Dermis microvascular lymphatic vessel endothelial cell (primary cell): ENCODE measurements at places on chromosomes 5 and 9.
A peak's percentile ranks its signal among the peaks of the same experiment; 100 is the strongest.

DNA sequence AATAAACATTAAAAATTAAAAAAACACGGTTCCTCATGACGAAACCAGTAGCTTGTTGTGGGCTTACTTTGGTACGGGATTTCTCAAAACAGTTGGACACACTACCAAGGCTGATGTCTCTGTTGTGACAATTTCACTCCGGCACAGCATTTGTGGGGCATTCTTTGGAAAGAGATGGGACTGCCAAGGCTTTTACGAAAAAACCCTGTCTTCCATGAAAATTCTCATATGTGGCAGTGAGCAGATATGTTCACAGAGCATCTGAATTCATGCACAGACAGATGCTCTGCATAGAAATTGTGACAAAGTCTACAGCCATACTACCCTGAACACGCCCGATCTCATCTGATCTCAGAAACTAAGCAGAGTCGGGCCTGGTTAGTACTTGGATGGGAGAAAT lies 17.8 kb upstream of the SHROOM1 start:
- no peak for DNase-seq

DNA sequence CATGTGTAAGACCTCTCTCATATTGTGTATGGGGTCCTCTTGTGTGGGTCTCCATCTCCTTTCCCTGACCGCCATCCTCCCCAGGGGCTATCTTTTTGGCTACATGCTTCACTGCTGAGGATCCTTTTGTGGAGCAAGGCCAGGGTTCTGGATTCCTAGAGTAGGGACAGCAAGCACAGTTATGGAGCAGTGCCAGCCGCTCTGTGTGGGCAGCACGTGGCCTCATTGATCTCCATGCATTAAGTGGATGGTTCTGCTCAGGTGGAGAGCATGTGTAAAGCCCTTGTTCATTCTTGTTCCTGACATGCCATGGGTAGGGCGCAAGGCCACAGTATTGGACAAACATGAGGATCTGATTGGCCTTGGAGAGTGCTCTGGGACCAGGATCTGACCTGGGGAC lies 8.9 kb downstream of the PHF2 start:
- no peak for DNase-seq

DNA sequence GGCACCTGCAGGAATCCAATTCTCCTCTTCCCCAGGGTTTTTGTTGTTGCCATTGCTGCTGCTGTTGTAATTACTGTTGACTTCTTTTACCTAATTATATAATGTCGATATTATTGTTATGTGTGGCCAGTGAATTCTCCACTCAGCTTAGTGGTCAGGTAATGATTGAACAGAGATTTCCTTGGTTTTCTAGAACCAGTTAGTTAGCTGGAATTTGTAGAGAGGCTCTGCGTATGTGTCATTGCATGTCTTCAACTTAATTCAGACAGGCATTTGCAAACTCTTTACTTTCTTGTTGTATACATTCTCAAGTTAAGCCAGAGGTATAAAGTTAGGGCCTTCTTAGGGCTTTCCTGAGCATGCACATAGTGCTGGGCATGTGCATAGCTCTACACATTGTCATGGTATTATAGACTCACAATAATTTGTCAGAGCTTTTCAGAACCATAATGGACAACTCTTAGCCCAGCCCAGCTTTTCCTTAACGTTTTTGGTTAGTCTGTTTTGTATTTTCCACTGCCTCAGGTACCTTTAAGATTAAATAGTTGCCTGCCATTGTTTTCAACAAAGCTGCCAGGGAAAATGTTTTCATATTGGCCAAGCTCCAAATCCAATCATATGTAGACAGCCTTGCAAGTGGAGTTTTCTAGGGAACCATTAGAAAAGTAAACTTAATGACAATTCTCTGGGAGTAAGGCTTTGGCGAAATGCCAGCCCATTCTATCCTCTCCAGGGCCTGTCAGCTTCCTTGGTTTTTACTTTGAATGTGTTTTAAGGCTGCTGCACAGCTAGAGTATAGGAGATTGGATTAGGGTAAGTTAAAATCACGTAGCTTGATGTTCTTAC lies 68.1 kb downstream of the UBE2R2 start:
- DNase-seq = peak; percentile 95

DNA sequence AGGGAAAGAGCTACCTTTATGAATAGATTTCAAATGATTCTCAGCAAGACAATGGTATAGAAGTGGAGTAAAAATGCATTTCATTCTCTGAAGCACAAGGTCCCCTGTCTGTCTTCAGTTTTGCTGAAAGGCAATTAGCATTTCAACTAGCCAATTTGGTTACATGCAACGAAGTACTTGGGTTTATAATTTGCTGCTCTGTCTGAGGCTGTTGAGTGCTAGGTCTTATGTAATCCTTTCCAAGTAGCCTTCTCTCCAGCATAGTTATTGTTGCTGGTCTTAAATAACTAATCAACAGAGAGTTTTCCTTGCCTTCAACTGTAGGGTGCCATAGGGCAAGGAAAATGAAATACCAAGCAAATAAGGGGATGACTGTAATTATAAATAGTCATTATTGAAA lies 4.5 kb downstream of the ADGRV1 start:
- no peak for DNase-seq

- peak; percentile 2 for DNase-seq
Observed at GRCh38 chr5:58545912-58546311, 37.0 kb upstream of the RAB3C start.

GRCh38 chr9:88732128-88732527 lies 197.2 kb downstream of the NXNL2 start:
- no peak for DNase-seq

DNA sequence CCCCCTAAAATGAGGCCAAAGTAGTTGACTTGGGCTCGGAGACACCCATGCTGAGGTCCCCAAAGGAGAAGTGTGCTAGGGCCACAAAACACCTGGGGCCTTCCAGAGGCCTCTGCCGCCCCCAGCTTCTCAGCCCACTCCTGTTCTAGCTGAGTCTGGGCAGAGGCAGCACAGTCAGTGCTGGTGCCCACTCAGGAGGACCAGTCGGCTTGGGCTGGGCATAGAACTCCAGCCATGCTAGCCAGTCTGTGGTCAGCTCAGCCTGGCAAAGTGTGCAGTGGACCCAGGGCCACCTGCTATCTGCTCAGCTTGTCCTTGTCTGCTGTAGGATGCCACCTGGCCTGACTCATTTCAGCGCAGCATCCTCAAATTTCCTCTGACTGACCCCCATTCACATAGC lies 254.6 kb downstream of the FSTL4 start:
- DNase-seq = no peak

DNA sequence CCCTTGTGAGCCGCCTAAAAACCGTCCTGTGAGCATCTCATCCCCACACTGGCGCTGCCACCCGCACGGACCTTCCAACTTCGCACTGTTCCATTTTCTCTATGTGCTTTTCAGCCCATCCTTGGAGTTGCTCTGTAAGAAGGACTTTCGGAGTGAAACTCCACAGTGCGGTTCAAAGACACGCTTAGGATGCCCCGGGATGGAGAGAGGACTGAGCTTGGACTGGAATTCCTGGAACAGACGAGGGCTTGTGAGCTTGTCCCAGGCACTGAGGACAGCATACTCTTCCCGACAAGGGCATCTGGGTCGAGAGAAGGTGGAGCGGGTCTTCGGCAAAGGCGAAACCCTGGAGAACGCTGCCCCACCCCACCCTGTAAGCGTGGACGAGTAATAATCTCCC lies 187.8 kb downstream of the MEF2C start:
- no peak for DNase-seq

DNA sequence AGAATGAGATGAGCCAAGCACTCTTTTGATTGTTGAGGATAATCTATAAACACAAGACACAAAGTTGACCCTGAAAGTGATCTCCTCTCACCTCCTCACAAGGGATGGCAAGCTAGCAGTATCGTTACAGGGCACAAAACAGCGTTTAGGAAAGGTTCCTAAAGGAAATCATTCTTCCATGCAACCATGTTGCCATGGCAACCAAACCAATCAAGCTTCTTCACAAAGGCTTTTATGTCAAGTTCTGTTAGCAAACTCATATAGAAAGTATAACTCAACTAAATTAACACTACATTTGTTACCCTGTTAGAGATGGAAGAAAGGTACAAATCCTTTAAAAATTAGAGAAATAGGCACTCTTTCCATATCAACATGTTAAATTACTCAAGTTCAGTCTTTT lies 1016.8 kb upstream of the DMAC1 start:
- DNase-seq = no peak

GRCh38 chr5:153209016-153209415 lies 281.5 kb upstream of the GRIA1 start:
- DNase-seq = no peak

- no peak for DNase-seq
Observed at GRCh38 chr9:125886365-125886764, 139.2 kb downstream of the PBX3 start.

- DNase-seq = no peak
Observed at GRCh38 chr9:78040726-78041125, 9.1 kb upstream of the GNAQ start.

DNA sequence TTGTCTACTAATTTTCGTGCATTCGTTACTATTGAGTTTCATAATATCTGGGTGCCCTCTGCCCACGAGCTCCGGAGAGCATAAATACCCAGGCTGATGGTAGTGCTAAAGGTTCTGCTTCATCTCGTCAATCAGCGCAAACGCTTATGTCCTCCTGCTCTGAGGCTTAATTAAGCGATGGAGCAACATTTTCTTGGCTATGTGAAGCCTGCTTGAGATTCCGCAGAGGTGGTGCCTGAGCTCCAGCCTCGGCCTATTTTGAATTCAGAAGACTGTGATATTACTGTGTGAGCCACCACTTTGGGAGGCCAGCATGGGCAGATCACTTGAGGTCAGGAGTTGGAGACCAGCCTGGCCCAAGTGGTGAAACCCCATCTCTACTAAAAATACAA lies 44.8 kb downstream of the ANXA2R start:
- no peak for DNase-seq

DNA sequence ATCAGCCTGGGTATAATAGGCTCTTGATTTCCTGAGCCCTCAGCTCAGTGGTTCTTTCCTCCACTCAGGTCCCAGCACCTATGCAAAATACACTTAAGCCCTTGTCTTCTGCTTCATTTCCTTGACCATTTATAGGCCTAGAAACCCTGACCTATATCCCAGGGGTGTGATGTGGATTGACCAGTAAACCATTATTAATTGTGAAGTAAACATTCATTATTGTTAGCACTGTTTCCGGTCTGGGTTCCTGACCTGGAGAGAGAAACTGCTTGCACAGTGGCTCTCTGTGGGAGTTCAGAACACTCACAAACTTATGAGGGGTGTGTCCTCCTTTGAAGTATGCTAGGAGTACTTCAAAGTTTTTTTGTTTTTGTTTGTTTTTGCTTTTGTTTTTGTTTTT lies 19.6 kb upstream of the TOMM5 start:
- no peak for DNase-seq

DNA sequence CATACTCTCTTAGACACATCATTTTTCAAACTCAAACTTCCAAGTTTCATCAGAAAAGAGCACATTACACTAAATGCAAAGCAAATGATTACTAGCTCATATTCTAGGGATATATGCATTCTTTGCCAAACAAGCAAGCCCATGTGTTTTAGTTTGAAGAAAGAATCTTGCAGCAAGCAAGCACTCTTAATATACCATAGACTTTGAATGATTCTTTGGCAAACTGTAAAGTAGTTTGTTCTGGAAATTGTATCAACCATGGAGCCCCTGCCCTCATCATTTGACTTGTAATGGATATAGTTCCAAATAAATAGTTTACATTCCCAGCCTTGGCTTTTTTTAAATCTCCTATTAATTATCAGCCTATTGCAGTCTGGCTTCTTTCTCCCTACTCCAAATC lies 325.2 kb downstream of the NR2F1-AS1 start:
- no peak for DNase-seq

DNA sequence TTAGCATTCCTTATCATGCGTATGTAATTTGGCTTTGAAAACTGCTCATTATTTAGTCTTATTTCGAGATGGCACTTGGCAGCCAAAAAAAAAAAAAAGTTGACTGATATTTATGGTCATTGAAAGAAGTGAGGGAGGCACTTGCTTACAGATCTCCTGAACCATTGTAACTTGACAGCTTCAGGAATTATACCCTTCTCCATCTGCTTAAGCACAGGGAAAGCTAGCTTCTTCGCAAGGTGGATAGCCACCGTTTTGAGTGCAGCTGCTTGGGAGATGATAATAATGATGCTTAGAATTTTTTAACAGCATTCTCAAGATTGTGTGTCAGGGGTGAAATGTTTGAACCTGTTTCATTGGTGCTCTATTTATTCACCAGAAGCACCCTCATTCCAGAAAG lies 116.1 kb downstream of the GIN1 start:
- DNase-seq = no peak

DNA sequence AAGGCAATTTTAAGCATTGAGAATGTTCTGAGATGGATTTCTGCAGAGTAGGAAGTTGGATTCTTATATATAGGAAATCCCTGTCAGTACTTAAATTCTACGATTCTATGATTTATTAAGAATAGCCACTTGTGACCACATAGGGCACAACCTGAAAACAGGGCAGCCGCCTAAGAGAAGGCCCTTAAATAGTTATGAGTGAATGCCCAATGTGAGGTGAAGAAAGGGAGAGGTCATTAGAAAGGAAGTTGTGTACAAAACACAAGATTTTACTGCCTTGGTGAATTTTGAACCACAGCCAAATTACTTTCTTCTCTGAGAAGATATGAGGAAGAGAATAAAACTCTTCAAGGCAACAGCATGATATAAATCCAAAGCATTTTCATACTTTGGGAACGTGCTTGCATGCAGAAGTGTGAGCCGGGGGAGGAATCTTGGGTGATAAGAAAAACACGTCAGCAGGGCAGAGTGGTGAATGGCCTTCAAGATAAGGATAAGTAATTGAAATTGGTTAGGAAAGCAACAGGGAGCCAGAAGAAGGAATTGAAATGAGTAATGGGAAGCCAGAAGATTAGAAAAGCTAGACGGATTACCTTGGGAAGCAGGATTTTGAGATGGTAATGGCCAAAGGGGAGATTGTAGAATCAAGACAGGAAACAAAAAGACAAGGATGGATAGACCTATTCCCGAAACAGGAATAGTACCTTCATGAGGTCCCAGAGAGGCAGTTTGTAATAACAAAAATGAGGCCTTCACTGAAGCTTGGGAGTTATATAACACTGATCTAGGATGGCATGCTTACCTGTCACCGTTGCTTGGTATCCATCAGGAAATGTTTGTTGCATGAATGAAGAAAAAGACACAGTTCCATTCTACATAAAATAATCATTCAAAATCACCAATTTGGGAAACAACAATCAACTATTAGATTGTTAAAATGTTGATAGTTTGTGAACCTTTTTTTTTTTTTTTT lies 244.3 kb downstream of the PDE4D start:
- DNase-seq = peak; percentile 67

- DNase-seq = no peak
Observed at GRCh38 chr9:104772714-104773510, 9.0 kb downstream of the NIPSNAP3B start.
